ENCODE measurements at places on chromosomes 5 and 9.

GRCh38 chr5:135153661-135154060 is 119.6 kb upstream of the PITX1 start:
- DNase-seq, result no peak

- DNase-seq, result no peak
Observed at GRCh38 chr5:152942633-152943336, 537.7 kb upstream of the NMUR2 start.

- no peak for DNase-seq
Observed at GRCh38 chr5:157819502-157820115, 39.3 kb downstream of the CLINT1 start.

DNA sequence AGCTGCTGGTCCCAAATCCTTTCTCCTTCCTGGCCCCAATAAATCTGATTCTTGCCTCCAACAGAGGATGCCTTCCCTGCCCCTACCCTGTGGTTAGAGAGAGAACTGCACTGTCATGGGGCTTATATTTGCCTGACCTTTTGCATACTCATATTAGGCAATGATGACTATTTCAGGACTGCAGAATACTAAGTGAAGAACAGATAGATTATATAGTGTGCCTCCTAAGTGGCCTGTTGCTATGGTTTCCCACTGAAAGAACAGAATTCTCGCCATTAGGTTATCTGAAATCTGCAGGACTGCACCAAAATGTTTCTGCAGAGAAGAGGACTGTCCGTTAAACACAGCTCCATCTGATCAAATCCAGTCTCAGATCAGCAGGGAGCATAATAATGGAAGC is 87.3 kb upstream of the CCNG1 start:
- DNase-seq, result no peak

DNA sequence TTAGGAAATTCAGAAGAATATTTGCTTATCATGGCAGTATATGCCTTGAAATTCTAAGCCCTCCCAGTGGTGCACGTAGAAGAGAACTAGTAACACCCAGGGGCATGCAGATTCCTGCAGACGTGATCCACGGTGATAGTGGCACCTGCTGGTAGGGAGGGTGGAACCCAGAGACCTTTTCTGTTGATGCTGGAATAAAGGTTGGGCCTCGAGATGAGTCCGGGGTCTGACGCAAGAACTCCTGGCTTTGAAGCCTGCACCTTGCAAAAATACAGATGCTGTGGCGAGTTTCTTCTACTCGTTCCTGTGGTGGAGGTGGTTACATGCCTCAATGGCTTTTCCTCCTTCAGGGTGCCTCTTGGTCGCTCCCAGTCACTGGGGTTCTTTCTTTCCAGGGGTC is 39.5 kb upstream of the PHF2 start:
- no peak for DNase-seq

DNA sequence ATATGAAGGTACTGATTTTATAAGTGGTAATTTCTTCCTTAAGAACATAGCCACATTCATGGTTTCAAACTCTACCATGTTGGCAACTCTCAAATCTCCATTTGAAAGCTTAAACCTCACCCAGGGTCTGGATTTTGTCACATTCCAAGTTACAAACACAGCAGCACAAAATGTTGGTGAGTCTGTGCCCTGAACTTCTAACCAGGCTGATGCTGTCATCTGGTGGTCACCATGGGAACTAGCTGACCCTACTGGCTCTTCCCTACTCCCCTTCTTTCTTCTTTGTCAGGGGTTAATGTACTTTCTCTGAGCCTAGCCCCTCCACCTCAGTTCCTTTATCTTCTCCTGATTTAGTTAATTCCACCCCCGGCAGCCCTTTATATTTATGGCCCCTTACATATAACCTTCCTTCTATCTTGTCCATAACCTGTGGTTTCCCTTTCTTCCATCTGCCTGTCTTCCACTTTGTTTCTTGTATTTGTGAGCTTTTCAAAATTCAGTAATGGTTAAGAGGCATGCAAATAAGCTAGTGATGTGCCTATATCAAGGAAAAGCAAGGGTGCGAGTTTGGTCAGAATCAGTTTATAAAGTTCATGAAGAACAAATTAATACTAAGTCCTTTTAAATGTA is 35.9 kb downstream of the TGFBR1 start:
- no peak for DNase-seq

GRCh38 chr5:17190242-17190778 is 27.1 kb upstream of the BASP1 start:
- no peak for DNase-seq

GRCh38 chr5:57575839-57576238 is 93.2 kb upstream of the ACTBL2 start:
- no peak for DNase-seq

DNA sequence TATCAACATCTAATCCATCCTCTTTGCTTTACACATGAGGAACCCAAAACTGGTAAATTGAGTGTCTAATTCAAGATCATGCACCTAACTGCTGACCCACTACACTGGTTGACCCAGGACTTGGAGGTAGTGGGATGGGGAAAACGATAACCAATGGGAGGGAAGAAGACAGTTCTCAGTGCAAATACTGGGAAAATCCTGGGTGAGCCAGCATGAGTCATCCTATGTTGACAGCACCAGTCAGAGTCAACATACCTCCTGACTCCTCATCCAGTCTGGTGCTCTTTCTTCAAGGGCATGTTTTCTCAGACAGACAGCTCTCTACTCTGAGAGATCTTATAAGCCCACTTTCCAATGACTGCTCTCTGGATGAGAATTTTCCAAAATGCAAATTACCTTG is 232.8 kb upstream of the PTGER4 start:
- no peak for DNase-seq

DNA sequence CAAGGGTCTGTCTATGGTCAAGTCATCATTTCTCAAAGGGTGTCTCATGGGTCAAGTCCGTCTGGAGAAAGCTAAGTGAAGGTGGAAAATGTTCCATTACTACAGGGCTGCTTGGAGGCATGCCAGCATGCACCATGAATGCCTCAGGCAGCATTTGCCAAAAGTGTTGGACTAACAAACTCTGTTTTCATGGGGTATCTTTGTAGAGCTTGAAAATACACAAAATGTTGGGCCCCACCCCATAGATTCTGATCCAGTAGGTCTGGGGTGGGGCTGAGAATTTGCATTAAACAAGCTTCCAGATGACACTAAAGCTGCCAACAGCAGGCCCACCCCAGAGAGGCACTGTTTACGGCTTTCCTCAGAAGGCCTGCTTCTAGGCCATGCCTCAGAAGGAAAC is 75.0 kb upstream of the FRRS1L start:
- DNase-seq, result no peak

DNA sequence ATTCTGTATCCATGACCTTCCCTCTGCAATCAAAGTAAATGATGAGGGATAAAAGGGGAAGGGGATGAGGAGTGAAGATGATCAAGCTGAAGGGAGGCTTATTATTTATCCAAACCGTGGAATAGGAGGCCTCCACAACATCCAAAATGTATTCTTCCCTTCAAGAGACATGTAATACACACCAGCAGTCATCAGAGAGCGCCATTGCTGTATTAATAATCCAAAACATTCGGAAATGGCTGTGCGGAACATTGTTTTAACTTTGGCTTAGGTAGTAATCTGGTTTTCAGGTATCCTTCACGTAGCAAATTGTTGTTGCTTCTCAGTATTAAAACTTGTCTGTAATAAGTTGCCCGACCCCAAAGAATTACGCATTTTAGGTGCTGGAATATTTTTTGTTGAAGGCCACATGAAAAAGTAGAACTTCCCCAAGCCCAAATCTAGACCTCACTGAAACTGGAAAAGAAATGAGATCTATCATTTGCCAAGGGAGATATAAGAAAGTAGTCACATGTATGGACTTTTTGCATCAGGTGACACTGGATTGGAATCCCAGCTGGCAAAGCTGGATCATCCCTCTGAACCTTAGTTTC is 2.6 kb upstream of the BOD1 start:
- DNase-seq, result peak; percentile 4

DNA sequence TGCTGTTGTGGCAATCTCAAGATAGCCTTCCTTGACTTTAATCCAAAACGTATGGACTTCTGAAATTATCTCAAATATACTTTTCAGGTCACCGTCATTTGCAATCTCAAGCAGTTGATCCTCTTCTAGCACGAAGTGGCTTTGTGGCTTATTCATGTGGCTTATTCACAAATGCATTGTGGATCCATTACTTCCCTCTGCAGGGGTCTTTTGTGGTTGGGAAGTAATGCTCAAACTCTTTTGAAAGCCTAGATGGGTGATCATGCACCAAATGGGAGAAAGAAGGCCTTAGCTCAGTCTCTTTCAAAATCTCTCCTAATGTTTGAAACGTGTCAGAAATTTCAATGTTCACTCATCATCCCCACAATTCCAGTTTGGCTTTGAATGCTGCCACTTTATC is 597.2 kb upstream of the CDH10 start:
- DNase-seq, result no peak

DNA sequence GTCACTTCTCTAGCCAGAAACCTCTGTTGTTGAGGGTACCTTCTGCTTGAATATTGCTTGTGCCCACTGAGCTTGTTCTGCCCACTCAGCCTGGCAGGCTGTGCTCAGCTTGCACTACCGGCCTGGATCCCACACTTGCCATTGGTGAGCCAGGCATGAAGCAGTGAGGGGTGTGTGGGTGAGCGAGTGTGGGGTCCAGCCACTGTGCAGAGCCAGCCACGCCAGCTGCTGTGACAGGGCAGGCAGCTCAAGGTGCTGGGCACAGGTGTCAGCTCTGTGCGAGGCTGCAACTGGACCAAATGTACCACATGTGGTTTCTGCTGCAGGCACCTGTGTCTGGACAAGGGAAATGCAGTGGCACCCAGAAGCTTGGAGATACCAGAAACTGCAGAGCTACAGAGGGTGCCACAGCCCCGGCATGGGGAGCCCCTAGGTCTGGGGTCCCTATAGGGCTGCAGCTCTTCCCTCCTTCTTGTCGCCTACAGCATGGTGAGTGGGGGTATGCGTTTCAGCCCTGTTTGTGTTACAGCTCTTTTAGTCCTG is 305.1 kb upstream of the RIOK2 start:
- DNase-seq, result no peak

DNA sequence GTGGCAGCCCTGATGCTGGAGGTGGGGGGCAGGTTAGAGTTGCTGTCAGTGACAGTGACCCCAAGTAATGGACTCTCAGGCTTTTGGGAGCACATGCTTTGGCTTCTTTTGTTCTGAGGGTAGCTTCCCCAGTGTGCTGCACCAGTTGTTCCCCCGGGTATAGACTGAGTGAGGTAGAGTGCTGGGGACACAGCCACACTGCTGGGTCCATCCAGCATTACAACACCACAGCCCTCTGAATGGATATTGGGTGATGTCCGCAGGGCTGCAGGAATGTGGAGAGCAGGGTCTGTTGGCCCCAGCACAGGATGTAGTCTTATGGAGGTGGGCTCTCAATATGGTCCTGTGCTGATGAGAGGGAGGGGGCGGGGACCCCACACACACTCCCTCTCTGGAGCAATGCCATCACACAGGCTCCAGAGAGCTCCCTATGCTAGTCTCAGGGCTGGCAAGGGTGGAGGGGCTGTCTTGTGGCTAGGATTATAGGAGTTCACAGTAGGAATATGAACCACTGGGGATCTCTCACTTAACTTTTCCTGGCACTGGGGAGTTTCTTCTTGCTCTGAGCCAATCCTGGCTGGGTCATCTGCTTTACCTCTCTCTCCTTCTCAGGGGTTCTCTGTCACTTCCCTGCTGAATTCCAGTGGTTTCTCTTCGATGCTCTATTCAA is 20.7 kb downstream of the OSMR start:
- no peak for DNase-seq
